ENCODE measurements at places on chromosomes 2 and 18.

GRCh38 chr18:27449104-27449503, 264.0 kb upstream of the CHST9 start:
- no peak for DNase-seq

DNA sequence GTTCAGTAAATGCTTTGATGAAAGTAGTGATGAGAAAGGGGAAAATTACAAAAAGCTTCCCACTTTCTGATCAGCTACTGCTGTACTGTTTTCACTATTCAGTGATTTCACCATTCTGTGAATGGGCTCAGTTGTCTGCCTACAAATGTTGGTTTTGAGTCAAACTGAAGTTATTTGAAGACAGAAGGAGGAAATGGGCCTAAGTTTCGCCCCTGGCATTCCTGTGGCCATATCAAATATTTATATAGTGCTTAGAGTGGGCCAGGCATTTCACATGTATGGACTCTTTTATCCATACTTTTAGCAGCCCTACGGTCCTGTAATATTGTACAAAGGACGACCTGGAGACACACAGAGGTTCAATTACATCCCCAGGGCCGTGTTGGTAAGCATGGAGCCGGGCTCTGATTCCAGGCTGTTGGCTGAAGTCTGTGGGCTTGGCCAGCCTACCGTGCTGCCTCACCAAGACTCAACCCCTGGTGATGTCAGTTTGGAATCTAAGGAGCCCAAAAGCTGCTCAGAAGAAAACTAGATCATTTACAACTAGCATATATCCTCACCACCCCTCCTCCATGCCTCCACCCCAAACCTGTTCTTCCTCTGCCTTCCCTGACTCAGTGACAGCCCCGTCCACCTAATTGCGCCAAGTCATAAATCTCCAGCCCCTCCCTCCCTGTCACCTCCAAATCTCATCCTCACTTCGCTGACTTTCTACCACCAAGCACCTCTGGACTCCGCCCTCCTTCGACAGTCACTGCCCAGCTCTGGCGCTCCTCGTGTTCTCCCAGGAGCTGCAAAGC, 10.1 kb upstream of the GRHL1 start:
- DNase-seq: no peak

DNA sequence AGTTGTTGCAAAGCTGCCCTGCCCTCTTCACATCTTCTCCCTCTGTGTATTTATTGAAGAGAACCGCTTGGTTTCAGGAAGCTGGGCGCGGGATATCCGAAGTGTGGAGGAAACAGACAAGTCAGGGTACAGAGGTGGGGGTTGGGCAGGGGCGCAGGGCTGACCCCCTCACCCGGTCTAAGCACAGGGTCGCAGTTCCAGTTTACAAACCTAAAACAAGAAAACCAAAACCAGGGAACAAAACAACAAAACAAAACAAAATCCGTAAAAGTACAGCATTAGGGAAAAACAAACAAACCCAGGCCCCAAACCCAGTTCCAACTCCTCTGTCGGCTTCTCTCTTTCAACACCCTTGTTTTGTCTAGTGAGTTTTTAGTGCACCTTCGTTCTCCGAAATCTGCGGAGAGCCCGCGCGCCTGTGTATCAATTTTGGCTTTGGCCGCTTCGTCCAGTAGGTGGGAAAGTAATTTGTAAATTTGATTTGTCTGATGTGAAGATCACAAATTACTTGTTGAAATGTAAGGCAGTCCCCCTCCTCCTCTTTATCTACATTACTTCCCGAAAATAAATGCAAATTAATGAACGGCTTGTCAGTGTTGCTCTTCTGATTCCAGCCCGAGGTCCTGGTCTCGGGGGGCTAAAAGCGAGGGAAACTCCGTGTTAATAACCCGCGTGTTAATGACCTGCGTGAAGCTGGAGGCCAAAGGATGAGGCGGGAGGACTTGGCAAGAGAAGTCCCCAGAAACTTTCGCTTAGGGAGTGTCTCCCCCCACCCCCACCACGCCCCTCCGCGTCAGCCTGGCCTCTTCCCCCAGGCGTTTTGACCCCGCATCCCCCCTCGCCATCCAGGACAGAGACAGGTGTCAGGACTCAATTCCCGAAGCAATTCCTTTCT, 6.9 kb downstream of the OTX1 start:
- DNase-seq: no peak

DNA sequence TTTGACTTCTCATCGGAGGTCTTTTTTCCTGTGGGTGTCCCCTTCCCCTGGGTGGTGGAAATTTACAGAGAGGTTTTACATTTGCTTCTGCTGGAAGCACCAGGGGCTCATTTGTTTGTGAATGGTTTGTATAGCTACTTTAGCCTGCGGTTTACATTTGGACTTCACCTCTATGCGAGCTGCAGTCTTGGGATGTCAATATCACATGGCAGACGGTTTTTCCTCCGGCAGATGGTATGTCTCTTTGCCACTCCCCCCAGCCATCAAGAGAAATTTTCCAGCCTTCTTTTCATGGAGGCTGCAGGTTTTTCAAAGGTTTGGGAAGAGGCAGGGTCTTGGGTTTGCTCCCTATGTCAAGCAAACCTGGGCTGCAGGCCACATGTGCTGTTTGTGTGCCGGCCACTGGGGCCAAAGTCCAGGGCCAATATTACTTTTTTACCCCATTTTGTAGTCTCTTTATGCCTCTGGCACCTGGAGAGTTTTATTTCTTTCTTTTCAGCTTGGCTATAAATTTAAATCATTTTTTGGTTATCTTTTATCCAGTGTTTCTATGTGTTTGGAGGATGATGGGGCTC, 23.9 kb upstream of the BOD1L2 start:
- DNase-seq: no peak

GRCh38 chr18:44393406-44393805, 287.3 kb upstream of the SETBP1 start:
- DNase-seq: no peak

DNA sequence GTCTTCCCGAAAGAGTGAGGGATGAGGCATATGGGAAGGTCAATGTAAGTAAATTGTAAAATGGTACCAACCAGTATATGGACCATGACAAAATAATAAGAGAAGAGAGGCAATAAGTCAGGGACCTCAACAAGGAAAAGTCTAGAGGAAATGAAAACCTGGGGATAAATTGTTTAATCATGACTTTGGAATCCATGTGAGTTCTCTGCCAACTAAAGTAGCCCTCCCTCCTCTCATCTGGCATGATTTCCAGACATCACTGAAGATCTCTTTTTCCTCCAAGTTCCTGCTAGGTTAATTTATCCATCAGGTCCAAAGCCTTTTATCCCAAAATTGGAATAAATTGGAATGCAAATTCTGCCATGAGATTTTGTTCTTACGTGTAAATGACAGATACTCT, 417.9 kb downstream of the NRXN1 start:
- DNase-seq: no peak

GRCh38 chr2:69798909-69799526, 30.4 kb upstream of the GMCL1 start:
- no peak for DNase-seq

GRCh38 chr18:24860978-24861680, 400.7 kb downstream of the HRH4 start:
- DNase-seq: no peak

DNA sequence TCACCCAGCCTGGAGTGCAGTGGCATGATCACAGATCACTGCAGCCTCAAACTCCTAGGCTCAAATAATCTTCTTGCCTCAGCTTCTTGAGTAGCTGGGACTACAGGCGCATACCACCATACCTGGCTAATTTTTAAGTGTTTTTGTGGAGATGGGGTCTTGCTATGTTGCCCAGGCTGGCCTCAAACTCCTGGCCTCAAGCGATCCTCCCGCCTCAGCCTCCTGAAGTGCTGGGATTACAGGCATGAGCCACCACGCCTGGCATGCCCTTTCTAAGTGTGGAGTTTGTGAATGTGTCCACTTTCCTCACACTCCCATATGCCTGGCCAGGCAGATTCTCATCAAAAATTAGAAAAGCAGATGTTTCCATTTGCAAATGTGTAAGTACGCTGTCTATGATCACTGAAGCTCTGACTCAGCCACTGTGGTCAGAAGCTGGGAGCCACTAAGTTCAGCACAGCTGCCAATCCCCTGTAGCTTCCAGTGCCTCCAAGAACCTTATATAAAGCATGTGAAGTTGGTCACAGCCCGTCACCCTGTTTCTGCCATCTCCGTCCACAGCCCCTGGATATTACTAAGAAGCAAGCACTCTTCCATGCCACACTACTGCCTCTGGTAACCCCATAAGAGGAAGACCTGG, 155.4 kb downstream of the FAM210A start:
- no peak for DNase-seq

DNA sequence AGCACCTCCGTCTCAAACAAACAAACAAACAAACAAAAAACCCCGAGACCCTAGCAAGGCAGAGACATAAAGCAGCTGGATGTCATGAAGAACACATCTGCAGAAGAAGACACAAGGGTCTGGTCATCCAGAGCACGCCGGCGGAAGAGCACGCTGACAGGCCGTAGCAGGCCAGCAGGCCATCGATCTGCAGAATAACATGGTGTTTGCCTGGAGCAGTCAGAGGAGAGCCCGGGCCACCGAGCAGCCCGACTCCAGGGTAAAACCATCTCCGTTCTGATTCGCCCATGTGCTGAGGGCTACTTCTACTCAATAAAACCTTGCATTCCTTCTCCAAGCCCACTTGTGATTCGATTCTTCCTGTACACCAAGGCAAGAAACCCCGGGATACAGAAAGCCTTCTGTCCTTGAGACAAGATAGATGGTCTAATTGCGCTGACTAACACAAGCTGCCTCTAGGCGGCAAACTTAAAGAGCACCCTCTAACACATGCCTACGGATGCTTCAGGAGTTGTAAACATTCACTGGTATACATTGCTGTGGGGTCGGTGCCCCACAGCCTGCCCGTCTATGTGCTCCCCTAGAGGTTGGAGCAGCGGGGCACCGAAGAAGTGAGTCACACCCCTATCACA, 549.8 kb upstream of the NRXN1 start:
- no peak for DNase-seq

DNA sequence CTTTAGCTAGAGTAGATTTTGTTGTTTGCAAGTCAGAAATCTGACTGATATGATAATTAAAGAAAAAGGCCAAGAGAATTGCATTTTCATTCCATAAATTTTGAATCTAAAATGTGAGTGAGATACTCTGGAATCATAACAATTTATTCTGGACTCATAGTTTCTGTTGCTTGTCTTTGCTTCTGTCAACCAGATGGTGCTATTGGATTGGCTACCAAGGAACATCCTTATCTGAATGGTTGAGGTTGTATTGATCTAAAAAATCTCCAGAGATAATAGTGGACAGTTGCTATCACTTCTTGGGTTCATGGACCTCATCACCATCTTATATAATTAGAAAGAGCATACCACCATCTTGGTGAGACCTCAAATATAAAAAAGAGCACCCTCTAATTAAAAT, 34.0 kb upstream of the CPS1 start:
- DNase-seq: no peak

- no peak for DNase-seq
Measured at GRCh38 chr2:68620772-68621171, 22.6 kb upstream of the PROKR1 start.

DNA sequence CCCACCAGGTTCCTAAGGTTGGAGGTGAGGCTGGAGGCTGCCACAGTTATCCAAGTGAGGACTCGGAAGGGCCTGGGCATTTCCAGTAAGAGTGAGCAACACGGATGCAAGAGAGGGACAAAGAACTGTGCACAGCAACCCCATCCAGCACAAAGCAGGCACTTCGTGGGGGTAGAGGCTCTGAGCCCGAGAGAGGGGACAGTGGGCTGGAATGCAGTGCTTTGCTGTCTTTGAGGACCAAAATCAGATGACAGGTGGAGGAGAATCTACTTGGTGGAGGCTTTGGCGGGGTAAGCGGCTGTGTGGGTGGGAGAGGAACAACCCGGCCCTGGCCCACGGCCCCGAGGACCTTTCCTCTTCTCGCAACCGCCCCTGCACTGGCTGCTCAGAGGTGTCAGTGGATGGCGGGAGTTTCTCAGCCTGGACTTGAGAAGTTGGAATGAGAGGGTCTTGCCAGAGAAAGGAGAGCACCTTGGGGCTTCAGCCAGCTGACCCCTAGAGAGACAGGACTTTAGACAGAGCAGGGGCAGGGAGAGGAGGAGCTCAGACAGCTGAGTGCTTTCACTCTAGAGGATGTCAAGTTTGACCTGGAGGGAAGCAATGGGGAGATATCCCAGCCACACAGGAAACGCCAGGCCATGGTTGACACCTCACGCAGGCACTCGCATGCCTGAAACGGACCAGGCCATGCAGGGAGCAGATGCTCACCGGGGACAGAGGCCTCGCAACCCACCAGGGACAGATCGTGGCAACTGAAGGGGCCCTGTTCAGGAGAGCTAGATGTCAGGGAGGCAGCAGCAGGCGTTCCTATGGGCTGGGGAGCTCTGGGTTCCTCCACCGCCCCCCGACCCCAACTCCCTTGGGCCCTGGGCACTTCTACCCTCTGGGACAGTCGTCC, 11.6 kb downstream of the RAMP1 start:
- DNase-seq: no peak

- no peak for DNase-seq
Measured at GRCh38 chr2:78201064-78201575, 678.9 kb upstream of the LRRTM4 start.

DNA sequence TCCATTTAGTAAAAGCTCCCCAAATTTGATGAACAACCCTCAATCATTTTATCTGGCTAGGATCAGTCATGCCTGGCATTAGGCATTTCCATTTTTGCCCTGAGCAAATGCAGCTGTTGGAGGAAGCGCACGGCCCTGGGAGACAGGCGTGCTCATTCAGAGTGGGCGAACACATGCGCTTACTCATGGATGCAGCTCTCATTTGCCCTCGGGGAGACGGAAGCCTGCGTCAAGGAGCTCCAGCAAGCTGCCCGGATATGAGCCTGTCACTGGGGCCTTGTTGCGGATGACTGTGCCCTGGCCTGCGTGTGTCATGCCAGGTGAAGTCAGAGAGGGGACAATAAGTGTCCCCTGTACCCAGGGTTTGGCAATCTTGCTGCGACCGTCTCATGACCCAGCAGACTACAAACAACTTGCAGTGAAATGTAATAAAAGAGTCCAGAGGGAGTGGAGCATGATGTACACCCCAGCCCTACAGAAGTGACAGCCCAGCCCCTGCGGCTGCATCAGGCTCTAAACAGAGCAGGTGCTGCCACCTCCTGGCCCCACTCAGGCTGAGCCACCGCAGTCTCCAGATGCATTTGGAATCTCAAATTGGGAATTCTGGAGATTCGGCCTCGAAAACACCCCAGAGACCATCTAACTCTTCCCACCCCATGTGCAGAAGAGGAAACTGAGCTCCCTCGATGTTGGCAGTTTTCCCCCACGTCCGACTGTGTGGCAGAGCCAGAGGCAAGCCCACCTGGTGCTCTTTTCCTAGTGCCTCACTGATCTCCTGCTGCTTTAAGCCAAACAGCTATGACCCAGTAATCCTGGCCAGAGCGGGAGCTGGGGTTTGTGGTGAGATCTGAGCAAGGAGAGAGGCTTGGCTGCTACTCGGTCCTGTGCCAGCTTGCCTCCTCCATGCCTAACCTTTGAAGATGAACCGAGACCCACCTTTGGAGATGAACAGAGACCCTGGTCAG, 105.0 kb upstream of the ALK start:
- no peak for DNase-seq

GRCh38 chr2:173965372-173966025, at the start of gene SP3:
SP3 (minus strand) TSS chr2:173965373; CDS start chr2:173965171, 202 bp downstream.
- peak; percentile 78 for DNase-seq

DNA sequence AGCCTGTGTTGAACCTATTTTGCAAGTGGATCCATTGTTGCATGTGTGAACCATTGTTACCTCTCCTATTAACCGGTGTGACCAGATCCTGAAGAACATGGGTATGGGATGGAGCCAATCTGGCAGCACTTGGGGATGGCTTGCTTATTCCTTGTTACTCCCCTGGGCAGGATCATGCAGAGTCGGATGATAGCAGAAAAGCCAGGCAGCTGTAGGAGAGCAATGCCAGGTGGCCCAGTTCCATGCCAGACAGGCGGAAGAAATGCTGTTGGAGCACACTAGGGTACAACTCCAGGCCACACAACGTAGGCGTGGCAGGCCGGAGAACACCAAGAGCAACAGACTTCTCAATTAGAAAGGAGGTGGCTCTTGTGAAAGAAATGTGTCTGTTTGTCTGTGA, 16.3 kb upstream of the MYO1B start:
- DNase-seq: no peak

Data from NCI-H524 treated with DMSO at 0.1 percent for 48 hours (cell line).